GM20000 (cell line): ENCODE measurements at places on chromosomes 6 and 20.

- DNase-seq, result no peak
These were observed 118.2 kb downstream of the PACRG start for GRCh38 chr6:162845972-162846371.

DNA sequence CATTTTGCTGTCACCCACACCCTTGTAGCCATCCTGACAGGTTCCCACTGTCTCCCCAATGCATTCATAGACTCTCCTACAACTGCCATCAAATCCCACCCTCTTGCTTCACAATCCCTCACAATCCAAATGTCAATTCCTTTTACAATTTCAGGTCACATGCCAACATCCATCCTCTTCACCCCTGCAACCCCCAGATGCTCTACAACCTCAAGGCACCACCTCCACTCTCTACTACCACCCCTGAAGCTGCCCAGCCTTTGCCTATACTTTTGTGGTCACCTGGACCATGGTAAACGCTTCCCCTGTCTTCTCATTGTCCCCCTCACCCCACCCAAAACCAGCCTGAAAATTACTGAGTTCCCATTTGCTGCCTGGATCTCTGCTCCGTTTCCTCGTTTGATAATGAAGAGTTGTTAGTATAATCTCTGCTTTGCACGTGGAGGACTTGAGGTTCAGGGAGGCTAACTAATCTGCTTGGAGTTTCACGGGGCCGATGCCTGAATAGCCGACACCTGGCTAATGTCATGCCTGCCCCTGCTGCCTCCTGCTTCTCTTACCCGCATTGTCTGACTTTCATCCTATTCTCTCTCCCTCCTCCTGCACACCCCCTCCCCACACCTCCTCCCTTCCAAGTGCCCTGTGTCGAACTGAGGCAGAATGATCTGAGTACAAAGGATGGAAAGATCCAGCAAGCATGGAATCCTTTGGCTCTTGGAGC is 82.4 kb upstream of the TOX2 start:
- no peak for DNase-seq

- DNase-seq, result no peak
These were observed 131.5 kb downstream of the SOBP start for GRCh38 chr6:107621229-107621937.

DNA sequence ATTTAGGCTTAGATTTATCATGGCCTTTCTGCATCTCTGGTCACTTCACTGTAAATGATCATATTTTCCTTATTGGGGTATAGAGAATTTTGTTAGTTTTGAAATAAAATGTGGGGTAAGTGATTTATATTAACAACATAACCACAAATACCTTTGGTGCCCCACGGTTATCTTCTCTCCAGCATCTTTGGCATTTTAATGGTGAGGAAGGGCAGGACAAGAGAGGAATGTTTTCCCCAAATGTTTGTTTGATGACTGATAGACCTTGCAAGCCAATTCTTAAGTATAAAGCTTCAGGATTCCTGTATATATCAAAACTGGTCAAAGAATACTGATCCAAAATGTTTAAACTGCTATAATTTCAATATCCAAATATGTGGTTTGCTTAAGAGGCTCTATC is 171.6 kb upstream of the SMLR1 start:
- no peak for DNase-seq

- DNase-seq, result no peak
These were observed 89.6 kb upstream of the DOK5 start for GRCh38 chr20:54385746-54386145.

DNA sequence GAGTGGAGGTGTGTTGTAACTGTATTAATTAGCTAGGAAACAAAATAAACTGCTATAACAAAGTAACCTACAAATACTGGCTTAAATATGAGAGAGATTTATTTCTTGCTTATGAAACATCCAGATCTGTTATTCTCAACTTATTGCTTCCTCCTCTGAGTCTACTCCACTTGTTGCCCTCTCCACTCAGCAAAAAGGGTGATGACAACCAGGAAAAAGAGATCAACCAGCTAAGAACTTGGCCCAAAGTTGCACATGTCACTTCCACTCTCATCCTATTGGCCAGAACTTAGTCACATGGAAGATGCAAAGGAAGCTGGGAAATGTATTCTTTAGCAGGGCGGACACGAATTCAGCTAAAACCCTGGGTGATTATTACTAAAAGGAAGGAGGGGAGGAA is 5.2 kb upstream of the TP53RK start:
- no peak for DNase-seq

DNA sequence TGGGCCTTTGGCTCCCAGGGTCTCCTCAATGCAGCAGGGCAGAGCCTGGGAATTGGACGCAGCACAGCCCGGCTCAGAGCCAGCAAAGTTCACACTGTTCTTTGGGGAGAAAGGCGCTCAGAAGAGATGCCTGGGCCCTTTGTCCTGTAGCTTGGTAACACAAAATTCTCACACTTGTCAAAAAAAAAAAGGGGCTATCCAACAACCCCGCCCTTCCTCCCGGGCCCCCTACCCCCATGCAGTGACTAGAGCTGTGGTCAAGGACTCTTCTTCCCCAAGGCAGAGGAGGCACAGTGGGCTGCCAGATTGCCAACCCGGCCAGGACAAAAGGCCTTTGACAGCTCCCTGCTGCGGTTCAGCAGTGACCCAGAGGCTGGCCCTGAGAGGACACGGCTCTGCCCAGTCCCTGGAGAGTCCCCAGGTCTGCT is 2.0 kb downstream of the NKAIN4 start:
- no peak for DNase-seq

DNA sequence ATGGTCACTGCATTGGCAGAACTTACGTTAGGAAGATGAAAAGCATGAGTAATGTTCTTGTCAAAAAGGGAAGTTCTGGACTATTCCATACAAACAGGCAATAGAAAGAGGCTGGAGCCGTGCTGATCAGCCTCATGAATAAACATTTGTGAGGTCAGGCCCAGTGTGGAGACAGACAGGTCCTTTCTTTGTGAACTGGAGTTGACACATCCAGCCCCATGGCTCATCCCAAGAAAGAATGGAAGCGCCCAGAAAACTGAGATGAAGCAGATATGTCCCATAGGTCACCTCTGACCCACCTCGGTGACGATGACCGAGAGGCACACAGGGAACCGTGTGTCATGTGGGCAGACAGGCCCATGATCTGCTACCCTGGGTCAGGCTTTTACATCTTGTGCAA is 276.0 kb upstream of the SGK1 start:
- DNase-seq, result no peak

DNA sequence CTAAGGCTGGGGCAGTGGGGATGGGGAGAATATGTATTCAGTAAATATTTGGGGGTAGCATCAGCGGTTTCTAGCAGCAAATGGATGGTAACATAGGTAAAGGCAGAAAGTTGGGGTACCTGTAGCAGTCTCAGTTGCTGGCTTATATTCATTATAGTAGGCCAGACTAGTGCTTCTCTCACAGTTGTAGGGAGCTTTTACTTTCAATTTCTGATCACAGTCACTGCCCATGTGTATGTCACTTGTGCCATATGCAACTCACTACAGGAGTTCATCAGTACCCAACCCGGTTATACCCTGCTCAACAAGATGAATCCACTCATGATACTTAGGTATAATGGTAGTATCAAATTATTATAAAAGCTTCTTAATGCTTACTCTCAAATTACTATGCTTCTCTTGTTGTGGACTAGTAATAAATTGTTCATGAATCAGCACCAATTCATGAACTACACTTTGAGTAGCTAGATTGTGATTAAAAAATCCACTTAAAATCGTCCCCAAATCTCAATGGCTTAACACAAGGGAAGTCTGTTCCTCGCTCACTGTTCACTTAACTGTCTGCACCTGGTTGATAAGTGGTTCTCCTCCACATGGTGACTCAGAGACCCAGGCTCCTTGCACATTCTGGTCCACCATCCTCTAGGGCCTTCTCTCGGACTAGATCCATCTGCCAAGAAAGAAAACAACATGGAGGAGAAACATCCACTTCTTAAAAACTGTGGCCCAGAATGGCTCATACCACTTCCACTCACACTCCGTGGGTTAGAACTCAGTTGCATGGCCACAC is 31.3 kb upstream of the MYLIP start:
- DNase-seq, result peak; percentile 26

- DNase-seq, result no peak
These were observed 228.8 kb downstream of the ARID1B start for GRCh38 chr6:157005940-157006339.

- peak; percentile 19 for DNase-seq
These were observed 637 bp downstream of the TRPC4AP start for GRCh38 chr20:35091816-35092523.

GRCh38 chr20:41370176-41370575 is 3.6 kb upstream of the EMILIN3 start:
- DNase-seq, result no peak

- DNase-seq, result no peak
These were observed 34.9 kb upstream of the THBS2 start for GRCh38 chr6:169288591-169288990.

DNA sequence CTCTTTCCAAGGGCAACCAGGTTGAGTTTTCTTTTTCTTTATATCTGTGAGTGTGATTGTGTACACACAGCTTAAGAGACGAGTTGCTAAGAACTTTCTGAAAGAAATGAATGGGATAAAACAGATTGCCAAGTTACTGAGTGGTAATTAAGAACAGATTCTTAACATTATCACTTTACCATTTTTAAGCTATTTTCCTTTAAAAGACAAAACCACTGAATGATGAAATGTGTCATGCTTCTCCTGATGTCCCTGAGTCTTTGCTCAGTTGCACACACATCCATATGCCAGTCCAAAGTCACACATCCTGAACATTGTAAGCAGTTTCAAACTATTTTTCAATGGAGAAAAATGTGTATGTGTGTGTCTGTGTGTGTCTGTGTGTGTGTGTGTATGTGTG is 5.5 kb upstream of the DAAM2 start:
- no peak for DNase-seq

GRCh38 chr6:8027965-8028651 is 36.1 kb downstream of the BLOC1S5 start:
- DNase-seq, result no peak

DNA sequence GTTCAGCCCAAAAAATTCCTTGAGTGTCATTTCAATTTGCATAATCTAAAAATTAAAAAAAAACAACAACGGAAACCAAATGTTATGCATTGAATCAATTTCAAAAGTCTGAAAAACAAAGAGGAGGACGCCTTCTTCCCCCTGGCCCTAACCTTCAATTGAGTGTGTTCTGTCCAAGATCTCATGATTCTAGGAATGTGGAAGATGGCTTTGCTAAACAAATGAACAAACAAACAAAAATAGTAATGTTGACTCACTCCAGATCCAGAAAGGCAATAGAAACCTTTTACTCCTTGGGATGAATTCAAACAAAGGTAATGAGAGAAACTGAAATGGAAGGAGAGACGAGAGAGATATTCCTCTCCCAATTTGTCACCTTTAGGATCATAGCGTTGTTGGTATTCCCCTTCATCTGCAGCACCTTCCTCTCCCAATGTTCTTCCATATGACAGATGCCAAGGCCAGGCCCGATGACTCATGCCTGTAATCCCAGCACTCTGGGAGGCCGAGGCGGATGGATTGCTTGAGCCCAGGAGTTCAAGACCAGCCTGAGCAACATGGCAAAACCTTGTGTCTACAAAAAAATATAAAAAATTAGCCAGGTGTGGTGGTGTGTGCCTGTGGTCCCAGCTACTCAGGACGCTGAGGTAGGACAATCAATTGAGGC is 109.2 kb upstream of the ADGRF1 start:
- no peak for DNase-seq

DNA sequence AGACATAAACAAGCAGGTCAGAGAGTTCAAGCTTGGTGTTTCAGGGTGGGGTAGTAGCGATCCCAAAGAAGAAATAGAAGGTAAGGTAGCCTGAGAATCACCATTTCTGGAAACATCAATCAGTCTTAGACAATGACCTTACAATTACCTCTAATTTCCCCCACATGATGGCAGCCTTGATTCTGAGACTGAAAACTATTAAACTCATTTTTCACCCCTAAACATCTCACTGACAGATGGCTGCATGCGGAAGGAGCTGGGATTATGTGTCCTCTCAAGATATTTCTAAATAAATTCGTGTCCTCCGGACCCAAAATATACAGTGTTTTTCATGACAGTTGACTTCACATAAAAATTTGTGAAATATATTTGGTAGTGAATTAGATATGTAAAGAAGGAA is 61.0 kb downstream of the KIF6 start:
- DNase-seq, result no peak

GRCh38 chr6:41702089-41702745 is 33.2 kb downstream of the TFEB start:
- DNase-seq, result no peak

DNA sequence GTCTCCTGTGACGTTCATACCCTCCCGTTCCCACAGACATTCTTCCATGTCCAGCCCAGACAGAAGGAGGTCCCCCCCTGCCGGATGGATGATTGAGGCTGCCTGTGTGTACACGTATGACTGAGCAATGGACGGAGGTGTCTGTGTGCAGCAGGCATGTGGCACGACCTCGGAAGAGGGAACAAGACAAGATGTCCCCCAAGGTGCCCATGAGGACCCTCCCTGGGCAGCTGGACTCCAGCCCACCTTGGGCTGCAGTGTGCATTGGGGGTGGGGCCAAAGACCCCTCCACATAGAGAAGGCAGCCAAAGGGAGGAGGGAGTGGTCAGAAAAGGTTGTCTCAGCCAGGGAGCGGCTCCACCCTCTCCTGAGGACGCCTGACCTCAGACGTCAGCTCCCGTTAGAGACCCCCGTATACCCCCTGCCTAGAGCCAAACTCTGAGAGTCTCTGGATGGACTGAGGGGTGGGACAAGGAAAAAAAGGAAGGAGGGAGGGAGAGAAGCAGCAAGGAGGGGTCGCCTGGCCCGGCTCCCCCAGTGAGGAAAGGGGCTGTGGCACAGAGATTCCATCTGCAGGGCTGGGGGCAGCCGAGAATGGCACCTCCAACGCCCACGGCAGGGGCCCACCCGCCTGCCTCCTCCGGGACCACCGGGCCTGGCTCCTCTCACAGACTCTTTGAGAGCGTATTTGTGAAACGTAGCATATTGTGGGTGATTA is 92.9 kb upstream of the BHLHE23 start:
- DNase-seq, result no peak

DNA sequence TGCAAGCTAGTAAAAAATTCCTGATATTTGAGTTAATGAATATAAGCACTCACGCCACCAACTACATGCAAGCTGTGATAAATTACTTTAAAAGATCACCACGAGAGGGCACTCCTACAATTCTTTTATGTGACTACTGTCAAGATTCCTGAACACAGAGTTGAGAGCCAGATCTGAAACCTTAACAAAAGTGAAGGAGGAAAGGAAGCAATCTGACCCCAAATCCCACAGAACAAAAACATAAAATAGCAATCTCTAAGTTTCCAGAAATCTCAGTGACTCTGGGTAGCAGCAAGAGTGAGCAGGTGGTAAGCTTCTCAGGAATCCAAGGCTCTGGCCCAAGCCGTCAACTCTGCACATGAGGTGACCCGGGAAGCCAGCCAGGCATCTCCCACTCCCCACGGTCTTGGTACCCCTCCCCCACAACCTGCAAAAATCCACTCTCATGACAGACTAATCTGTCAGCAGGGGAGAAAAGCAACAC is 55.1 kb downstream of the STAU1 start:
- peak; percentile 54 for DNase-seq
